ENCODE measurements at places on chromosomes 5 and 9.

GRCh38 chr5:44814761-44815160 is 6.0 kb downstream of the MRPS30 start:
- no peak for DNase-seq

DNA sequence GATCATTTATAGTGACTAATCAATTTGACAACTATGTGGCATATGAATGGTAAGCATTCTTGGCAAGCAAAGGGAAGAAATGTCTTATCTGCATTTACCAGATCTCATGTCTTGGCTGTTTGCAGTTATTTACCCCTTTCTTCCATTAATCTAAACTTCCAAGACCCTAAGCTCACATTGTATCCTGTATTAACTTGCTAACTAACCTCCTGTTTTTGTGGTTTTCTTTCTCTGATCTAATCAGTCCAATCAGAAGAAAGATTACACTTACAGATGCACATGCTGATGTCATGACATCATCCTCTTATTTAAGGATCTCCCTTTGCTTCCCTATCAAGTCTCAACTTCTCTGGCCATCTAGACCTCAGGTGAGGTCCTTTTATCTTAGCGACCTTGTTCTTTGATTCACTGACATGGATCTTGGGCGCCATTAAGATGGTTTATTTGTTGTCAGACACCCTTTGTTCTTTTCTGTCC is 95.5 kb downstream of the F2RL2 start:
- DNase-seq, result no peak

DNA sequence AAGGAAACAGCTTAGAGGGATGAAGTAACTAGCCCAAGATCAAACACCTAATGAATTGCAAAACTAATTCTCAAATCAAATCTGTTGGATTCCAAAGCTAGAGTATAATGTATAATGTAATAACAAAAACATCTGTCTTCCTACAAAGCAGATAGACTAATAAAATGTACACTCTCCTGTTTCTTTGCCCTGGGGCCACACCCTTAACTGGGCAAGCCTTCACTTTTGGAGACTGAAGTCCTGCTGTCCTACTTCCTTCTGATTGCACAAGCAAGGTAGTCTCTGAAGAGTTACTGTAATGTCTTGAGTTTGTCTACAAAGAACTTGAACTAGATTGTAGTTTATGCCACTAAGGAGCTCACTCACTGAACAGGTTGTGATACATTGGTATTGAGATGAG is 2.5 kb downstream of the TTC1 start:
- DNase-seq, result no peak

GRCh38 chr5:392431-392988 is 50.5 kb upstream of the EXOC3 start:
- no peak for DNase-seq

GRCh38 chr5:173458828-173459609 is 130.8 kb upstream of the STC2 start:
- DNase-seq, result no peak

GRCh38 chr5:173670130-173670651 is 53.7 kb upstream of the BOD1 start:
- DNase-seq, result peak; percentile 85

- no peak for DNase-seq
Observed at GRCh38 chr5:52043137-52043536, 659.9 kb downstream of the ISL1 start.

- no peak for DNase-seq
Observed at GRCh38 chr9:121613009-121613752, 38.3 kb upstream of the DAB2IP start.

DNA sequence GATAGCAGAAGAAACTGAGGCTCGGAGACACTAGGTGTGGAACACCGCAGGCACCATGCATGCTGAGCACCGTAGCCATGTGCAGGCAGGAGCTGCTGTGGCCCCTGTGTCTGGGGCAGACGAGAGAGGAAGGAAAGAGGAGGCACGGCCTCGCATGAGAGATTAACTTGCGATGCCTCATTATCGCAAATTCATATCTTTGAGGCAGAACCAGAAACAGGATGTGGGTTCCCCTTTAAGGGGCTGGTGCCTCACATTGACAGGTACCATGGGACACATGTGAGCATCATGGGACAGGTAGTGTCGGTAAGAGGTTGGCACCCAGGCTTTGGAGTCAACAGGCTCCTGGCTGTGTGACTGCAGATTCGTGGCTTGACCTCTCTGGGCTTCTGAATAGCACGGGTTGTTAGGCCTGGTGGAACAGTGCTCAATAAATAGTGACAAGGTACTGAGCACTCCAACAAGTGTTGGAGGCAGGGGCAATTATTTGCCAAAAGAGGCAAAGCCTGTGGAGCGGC is 40.8 kb downstream of the NAIF1 start:
- no peak for DNase-seq

DNA sequence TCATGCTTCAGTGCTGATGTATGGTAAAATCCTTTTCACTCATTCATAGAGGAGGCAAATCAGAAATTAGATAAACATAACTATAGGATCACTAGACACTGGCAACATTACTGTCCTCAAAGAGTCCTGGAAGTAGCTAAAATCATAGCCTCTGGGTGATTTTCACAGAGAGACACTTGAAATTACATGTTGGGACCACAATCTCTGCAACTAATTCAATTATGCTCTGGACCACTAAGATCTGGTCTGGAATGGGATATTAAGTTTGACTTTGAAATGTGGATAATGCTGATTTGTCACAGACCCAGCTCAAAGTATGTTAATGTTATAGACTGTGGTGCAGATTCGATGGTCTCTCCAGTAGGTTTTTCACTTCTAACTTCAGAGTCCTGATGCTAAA is 214.6 kb upstream of the CCNH start:
- no peak for DNase-seq

GRCh38 chr5:14600846-14601245 is 19.3 kb downstream of the OTULINL start:
- no peak for DNase-seq

DNA sequence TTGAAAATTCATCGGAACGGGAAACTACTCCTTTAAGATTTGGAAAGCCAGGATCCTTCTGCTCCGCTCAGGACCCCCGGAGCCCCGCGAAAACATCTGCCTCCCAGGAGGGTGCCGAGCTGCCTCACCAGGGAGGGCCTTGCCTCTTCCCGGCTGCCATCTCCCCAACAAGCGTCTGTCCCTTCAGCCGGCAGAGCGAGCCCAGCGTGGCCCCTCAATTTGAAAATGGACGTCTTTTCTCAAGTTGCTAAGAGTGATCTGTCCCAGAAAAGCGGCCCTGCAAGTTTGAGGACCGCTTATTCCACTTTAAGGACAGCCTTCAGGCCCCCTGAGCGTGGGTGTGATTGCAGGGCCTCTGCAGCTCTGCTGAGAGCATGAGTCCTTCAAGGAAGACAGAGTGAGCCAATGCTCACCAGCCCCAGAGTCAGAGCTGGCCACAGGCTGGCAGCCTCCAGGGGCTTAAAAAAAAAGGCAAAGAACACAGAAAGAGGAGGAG is 101.3 kb downstream of the PHF2 start:
- no peak for DNase-seq

- DNase-seq, result no peak
Observed at GRCh38 chr5:135073761-135074345, 39.8 kb upstream of the PITX1 start.

DNA sequence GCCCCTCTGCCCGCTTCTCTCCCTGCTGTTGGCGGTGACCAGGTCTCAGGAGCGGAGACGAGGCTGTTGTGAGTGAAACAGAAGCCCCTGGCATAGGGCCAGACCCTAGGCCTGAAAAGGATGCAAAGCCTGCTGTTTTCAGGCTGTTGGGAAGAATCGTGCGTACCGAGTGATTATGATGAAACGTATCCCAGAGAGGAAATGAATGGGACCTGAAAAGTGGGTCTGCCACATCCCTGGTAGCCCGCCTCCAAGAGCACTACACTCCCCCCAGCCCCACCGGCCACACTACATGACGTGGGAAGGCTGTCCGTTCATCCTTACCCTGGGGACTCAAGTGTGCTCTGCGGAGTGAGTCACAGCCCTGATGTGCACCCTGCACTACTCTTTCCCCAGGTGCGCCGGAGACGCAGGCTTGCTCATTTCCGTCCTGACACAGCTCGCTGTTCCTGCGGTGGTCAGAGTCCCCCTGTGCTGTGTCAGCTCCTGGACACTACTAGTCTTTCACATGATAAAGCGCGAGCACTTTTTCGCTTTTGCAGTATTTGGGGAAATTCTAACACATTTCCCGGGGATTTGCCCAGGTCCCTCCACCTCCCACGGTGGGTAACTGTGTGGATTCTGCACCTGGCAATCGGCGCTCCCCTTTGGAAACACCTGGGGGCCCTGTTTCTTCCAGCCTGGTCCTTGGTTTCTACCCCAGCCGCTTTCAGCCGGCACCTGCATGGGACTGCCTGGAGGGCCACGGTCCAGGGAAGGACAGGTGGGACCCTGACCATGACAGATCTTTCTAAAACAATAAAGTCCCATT is 91.5 kb downstream of the ANKRD33B start:
- no peak for DNase-seq

- DNase-seq, result no peak
Observed at GRCh38 chr5:6812800-6813731, 99.8 kb downstream of the TENT4A start.

DNA sequence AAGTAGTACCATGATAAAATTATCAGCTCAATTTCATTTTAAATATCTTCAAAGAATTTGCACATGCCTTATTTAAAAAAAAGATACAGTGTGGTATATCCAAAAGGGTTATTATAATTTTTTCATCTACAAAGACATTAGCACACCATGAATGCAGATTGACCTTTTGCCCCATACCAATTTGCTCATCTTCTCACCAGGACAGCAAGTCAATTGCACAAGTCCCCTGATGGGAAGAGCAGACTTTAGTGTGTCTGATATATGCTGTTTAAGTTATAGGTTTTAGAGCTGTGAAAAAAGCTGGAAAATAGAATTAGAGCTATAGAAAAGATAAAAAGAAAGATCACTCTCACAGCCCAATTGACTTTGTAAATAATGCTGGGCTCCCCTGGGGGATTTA is 325.8 kb upstream of the CDH6 start:
- DNase-seq, result no peak

GRCh38 chr9:125255781-125256391 is 5.7 kb upstream of the GAPVD1 start:
- no peak for DNase-seq

DNA sequence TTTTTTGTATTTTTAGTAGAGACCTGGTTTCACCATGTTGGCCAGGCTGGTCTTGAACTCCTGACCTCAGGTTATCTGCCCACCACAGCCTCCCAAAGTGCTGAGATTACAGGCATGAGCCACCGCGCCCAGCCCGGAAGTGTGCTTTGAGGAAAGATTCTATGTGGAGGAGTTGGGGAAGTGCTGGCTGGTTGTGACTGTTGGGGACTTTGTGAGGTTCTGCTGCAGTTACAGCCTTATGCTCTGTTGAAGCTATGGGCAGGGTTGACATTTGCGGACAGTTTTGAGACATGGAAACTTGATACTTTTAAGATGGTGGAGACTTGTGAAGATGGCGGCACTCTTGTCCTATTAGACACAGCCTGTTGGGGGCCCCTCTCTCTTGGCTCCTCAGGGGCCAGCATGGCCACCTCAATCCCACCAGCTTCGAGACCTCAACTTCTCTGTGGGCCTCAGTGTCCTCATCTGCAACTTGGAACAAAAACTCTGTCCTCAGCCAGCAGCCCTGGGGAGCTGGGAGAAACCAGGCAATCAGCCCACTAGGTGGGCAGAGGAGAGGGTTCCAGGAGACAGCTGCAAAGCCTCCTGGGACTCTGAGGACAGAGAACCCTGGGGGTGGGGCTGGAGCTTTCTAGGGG is 24.9 kb downstream of the C9orf50 start:
- DNase-seq, result no peak

- DNase-seq, result no peak
Observed at GRCh38 chr5:158126442-158127405, 267.8 kb upstream of the CLINT1 start.

DNA sequence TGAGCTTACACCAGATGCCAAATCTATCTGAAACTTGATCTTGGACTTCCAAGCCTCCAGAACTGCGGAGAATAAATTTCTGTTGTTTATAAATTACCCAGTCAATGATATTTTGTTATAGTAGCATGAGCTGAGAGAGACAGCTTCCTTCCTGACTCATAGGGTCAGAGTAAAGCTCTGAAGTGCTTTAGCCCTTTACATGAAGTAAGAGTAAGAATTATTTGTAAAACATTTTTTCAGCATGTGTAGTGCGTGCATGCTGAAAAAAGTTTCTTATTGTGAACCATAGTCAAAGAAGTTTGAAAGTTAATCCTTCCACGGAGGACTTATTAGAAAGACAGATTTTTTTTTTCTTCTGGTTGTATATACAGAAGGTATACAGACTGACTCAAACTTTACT is 172.4 kb downstream of the DMRT2 start:
- DNase-seq, result no peak

DNA sequence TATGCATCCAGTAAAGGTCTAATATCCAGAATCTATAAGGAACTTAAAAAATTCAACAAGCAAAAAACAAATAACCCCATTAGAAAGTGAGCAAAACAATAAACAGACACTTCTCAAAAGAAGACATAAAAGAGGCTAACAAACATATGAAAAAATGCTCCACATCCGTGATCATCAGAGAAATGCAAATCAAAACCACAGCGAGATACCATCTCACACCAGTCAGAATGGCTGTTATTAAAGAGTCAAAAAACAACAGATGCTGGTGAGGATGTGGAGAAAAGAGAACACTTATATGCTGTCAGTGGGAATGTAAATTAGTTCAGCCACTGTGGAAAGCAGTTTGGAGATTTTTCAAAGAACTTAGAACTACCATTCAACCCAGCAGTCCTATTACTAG is 86.1 kb downstream of the WWC1 start:
- DNase-seq, result no peak

DNA sequence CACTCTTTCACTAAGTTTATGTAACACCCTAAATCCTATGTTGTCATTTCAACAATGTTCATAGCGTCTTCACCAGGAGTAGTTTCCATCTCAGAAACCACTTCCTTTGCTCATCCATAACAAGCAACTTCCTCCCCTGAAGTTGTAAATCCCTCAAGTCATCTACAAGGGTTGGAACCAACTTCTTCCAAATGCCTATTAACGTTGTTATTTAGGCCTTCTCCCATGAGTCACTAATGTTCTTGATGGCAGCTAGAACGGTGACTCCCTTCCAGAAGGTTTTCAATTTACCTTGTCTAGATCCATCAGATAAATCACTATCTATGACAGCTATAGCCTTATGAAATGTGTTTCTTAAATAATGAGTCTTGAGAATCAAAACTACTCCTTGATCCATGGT is 73.3 kb upstream of the TARS1 start:
- no peak for DNase-seq

DNA sequence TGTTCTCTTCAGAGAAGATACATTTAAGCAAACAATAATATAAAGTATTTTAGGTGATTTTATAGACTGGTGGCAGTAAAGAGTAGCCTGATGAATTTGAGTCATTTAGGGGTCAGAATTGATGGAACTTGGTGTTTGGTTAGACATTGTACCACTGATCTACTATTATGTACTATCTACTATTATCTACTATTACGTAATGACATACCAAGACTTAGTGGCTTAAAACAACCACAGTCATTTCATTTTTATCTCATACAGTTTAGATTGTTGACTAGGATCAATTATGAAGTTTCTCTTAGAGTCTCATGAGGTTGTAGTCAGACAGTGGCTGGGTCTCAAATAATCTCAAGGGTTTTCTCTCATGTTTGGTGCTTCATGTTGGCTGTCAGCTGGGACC is 54.0 kb downstream of the PPIP5K2 start:
- no peak for DNase-seq

GRCh38 chr5:140429724-140430123 is 28.1 kb downstream of the ANKHD1 start:
- DNase-seq, result no peak

- DNase-seq, result no peak
Observed at GRCh38 chr5:63029891-63030290, 451.3 kb downstream of the LRRC70 start.

GRCh38 chr9:70617033-70617828 is 202.8 kb upstream of the KLF9 start:
- no peak for DNase-seq
